ENCODE measurements at places on chromosomes 4 and X.

GRCh38 chrX:41025926-41026701, 59.1 kb upstream of the USP9X start:
- DNase-seq: no peak

DNA sequence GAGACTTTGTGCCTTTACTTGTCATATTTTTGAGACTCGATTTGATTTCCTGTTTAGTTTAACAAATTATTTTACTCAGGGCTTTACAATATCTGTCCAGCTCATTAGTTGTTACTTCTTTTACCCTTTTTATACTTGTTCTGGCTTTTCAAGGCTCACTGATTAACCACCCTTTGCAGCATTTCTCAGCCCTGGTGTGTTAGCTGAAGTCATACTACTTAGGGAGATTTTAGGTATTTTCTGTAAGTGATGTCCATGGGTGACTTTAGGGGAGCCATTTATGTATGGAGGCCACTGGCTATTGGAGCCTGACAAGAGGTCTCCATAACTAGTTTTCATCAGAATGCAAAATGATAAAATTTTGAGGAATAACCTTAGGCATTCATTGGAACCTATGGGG, 147.2 kb downstream of the RPA4 start:
- no peak for DNase-seq

GRCh38 chr4:164648151-164648848, 105.6 kb upstream of the SMIM31 start:
- DNase-seq: no peak

DNA sequence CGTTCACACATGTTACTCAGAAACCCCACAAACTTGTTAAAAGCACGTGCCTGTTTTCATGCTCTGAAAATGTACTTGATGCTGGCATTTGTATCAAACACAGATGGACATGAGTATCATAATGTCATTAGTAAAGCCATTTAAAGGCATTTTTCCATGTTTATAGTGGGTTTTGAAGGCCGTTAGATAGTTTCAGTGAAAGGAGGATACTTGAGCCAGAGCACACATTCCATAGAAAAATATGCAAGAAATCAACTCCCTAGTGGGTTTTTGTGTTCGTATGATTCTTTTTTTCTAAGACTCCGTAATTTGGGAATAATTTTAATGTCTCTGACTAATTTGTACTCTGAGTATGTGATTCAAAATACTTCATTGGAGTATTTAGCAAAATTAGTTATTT, 216.2 kb upstream of the BMP3 start:
- no peak for DNase-seq

GRCh38 chrX:31384471-31384870, 312.6 kb upstream of the FTHL17 start:
- no peak for DNase-seq

GRCh38 chr4:17726911-17727310, 54.5 kb downstream of the FAM184B start:
- DNase-seq: no peak

DNA sequence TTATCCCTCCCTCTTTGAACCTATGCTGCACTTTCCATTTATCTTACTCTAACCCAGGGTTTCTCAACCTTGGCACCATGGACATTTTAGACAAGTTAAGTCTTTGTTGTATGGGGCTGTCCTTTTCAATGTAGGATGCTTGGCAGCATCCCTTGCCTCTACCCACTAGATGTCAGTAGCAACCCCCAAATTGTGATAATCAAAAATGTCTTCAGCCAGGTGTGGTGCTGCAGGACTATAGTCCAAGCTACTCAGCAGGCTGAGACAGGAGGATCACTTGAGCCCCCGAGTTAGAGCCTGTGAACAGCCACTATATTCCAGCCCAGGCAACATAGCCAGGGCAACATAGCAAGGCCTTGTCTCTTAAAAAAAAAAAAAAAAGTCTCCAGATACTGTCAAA, 7.0 kb downstream of the LRCH2 start:
- peak; percentile 6 for DNase-seq

GRCh38 chr4:78074759-78075158, 17.6 kb downstream of the FRAS1 start:
- DNase-seq: no peak

DNA sequence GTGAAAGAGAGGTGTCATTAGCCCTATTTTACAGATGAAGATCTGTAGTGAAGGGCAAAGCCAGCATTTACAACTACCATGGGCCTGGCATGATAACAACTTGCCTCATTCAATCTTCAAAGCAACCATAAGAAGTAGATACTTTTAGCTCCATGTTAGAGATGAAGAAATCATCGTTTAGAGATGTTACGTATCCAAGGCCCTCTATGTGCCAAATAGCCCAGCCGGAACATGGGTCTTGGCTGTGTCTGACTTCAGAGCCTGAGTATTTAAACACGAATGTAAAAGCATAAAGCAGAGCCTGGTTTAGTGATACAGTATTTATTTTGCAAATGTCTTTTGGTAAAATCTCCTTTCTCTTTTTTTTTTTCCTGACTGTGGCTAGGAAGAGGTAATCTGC, 197.1 kb downstream of the RASL11B start:
- no peak for DNase-seq

DNA sequence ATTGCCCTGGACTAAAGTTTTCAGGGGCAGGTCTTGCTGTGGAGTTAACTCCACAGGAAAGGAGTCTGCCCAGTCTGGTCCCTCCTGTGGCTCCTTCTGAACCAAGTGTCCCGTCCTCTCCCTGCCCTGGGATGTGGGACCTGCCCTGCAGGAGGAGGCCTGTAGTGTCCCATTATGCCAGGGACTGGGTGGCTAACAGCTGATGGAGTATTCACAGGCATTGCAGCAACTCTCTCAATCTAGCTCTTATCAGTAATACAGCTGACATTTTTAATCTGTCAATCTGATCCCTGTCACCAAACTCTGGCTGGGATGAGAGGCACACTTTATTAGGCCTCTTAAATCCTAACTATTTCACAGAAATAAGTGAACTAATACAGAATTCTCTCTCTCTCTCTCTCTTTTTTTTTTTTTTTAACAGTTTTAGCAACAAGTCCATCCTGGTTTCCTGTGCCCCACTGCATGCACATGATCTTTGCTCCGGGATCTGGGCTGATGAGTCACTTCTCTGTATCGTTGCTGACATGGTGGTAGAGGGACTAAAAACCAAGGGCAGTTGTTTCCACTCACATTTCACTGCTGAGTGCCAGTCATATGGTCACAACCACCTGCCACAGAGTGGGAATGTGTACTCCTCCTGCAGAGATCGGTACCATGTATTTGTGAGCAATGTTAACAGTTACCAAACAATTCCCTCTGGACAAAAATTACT, 39.1 kb downstream of the HAND2 start:
- DNase-seq: no peak

DNA sequence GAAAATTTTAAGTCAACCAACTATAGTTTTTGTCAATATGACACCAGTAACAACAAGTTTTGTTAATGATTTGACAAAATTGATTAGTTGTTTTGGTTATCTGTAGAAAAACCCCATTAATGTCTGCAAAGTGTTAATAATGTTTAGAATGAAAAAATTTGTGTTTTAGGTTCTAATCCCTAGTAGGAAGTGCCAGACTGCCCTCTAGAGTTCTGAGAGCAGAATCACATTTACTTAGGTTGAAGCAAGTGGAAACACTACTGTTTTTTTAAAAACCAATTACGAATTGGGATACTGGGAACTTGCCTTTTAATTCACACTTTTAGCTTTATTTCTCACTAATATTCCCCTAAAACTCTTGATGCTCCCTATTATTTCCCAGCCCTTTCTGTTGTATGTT, 101.1 kb upstream of the CYLC1 start:
- peak; percentile 7 for DNase-seq

GRCh38 chrX:149631234-149632165, at the start of gene TMEM185A:
TMEM185A (minus strand) TSS chrX:149631792; CDS start chrX:149631580, 212 bp downstream.
- DNase-seq: peak; percentile 77

Measured in iPS-NIHi11 (cell line).